ENCODE measurements at places on chromosomes 16 and 17.

DNA sequence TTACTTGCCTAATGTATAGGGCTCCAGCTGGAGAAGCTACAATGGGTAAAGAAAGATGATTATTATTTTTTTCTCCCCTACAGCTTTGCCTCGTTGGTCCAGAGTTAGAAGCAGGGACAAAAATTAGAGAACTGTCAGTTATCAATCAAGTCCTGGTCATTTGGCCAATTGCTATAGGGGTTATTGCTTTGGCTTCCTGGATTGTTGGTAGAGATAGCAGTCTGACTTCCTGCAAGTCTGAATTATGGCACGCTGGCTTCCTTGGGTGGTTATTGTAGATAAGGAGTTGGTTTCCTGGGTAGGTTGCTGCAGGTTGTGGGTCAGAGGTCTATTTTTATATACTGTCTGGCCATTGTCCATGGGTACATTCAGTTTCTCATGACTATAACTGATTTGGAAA is 84.7 kb upstream of the ELAC2 start:
- DNase-seq, result no peak

- no peak for DNase-seq
Observed at GRCh38 chr17:10477701-10478100, 8.3 kb upstream of the MYH4 start.

- peak; percentile 80 for DNase-seq
Observed at GRCh38 chr16:85416228-85417109, 196.7 kb upstream of the GSE1 start.

DNA sequence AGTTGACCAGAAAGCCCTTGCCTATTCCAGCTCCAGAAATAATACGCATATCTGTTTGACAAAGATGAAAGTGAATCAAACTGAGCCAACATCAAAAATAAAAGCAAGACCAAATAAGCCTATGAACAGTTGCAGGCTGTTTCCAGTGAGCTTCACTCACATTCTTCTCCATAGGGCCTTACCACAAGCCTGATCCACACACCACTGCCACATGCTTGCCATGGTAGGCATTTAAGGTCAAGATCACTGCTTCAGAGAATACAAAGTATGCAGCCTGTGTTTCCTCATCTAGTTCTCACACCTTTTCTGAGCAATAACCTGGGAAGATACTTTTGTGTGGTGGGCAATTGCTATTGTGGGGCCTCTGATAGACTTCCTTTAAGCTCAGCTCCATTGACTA is 1060.2 kb downstream of the CDH11 start:
- DNase-seq, result no peak

DNA sequence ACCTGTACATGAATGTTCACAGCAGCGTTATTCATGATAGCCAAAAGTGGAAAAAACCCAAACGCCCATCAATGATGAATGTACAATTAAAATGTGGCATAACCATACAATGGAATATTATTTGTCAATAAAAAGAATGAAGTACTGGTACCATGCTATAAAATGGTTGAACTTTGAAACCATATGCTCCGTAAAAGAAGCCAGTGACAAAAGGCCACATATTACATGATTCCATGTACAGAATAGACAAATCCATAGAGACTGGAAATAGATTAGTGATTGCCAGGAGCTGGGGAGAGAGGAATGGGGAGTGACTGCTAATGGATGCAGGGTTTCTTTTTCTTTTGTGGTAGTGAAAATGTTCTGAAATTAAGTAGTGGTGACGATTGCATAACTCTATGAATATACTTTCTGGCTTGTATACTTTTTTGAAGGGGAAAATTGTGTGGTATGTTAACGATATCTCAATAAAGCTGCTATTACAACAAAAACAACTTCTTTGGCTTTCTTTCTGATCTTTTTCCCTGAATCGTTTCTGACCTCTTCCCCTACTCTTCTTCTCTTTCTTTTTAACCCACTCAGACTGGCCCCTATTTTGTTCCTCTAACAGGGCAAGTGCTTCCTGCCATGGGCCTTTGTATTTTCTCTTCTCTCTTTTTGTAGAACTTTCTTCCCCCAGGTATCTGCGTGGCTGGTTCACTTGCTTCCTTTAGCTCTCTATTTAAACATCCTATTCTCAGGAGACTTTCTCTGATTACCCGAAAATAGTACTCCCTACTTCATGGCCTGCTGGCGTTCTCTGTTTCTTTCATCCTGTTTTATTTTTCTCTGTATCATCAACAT is 67.9 kb downstream of the FTO start:
- no peak for DNase-seq

DNA sequence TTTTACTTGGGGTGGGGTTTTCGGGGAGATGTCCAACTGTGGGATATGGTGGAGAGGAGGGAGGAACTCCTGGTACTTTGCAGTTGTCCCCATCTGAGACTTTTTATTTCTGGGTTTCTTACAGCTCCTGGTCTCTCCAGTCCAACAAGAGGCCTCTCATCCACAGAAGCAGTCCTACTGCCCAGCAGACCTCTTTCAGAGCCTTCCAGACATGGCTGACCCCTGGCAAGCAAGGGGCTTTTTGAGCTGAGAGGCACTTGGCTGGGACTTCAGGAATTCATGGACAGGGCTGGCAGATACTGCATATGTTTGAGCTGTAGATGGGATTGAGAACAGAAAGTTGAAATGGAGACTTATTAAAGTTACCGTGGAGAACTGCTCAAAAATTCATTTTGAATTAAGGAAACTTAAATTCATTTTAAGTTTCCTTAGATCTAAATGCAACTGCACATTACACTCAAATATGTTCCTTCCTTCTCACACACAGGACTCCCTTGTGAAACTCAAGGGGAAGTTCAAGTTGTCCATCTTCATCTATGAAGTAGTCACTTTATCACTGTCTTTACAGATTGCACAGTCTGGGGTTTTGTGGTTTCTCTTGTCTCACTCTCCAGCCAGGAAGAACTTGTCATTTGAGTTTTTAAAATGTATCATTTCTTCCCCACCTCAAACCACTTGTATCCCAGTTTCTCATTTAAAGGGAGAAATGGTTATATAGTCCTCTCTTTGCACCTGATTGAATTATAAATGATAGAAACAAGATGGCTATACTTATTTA is 1.1 kb downstream of the LASP1NB start:
- no peak for DNase-seq

DNA sequence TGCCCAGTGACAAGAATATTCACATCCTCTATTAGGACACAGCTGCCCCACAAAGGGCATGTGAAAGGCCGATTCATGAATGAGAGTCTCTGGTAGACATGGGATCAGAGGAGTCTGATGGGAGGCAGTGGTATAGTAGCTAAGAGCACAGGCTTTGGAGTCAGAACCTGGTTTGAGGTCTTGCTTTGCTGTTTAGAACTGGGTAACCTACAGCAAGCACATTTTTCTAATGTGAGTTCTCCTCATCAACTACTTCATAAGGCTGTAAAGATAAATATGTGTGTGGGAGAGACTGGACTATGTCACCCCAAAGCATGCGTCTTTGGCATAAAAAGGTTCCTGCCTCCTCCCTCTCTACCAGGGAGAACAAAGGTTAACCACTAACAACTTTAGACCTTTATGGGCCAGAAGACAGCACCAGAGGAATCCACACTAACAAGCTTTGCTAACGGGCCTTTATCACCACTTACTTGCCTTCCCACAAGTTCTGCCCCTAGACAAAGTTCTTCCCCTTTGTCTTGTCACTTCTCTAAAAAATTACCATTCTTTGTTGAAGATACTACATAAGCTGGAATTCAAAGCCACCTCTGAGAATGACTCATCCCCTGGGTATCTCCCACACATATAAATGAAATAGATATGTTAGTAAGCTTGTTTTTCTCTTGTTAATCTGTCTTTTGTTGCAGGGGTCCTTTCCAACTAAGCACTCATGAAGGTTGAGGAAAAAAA is 21.1 kb downstream of the CDR2 start:
- DNase-seq, result peak; percentile 39

- DNase-seq, result no peak
Observed at GRCh38 chr17:50174444-50174843, 8.6 kb downstream of the SGCA start.

DNA sequence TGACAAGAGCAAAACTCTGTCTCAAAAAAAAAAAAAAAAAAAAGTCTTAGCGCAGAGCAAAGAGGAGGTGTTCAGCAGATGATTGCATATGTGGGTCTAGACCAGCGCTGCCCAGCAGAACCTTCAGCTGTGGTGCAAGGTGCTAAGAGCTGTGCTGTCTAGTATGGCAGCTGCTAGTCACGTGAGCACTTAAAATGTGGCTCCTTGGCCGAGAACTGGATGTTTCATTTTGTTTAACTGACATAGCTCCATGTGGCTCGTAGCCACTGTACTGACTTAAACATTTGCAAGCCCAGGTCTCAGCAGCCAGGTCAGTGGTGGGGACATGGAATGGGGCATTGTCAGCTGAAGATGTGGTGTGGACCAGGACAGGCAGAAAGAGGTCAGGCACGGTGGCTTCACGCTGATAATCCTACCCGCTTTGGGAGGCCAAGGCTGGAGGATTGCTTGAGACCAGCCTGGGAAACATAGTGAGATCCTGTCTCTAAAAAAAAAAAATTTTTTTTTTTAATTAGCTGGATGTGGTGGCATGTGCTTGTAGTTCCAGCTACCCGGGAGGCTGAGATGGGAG is 9.2 kb downstream of the C1QTNF1 start:
- no peak for DNase-seq

- no peak for DNase-seq
Observed at GRCh38 chr17:82328141-82328993, 5.2 kb downstream of the SECTM1 start.

GRCh38 chr16:10181196-10182162 is 749 bp downstream of the GRIN2A start:
- peak; percentile 12 for DNase-seq

DNA sequence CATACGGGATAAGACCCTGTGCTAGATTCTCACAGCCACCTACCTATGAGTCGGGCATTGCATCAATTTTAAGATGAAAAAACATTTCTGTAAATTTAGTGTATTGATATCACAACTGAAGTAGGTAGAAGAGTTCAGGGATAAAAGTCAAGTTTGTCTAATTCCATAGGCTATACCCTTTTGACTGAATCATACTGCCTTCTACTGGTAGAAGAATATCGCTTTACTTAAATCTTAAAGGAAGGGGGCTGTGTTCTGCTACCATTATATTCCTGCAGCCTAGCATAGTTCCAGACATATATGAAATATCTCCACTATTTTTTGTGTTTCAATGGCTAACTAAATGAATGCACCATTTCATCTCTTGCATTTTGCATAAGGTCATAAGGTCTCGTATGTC is 1128.6 kb downstream of the CDH8 start:
- DNase-seq, result no peak

- no peak for DNase-seq
Observed at GRCh38 chr16:54446639-54447038, 160.1 kb upstream of the IRX3 start.

DNA sequence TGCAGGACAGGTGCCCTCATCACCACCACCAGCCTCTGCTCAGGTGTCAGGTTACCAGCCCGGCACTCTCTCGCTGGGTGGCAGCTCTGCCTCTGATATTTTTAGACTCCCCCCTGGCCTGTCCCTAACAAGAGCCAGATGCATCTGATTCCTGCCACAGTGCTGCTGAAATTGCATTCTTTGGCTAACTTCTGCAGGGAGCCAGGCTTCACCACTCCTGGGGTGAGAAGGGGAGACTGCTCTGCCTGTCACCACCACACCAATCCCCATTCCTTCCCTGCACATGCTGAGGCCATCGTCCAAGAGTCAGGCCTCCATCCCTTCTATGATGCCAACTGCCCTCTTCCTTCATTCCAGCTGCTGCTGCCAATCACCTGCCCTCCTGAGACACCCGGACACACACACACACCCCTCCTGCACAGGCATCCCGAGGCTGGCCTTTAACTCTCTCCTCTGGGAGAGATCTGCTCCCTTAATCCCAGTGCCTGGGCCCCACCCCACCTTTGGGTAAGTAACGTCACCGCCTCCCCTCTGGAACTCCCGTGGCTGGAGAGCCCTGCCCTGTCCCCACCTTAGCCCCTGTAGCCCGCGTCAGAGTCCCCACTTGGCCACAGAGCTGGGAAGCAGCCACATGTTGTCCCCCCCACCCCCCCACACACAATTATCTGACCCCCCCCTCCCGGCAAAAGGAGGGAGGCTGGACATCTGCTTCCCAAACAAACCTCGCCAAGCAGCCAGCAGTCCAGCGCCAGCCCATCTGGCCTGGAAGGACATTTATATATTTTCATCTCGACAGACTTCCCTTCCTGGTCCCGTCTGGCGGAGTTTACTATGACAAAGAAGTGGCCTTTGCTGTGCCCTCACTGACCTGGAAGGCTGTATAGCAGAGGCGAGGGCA is 2.8 kb downstream of the EMP2 start:
- DNase-seq, result no peak

DNA sequence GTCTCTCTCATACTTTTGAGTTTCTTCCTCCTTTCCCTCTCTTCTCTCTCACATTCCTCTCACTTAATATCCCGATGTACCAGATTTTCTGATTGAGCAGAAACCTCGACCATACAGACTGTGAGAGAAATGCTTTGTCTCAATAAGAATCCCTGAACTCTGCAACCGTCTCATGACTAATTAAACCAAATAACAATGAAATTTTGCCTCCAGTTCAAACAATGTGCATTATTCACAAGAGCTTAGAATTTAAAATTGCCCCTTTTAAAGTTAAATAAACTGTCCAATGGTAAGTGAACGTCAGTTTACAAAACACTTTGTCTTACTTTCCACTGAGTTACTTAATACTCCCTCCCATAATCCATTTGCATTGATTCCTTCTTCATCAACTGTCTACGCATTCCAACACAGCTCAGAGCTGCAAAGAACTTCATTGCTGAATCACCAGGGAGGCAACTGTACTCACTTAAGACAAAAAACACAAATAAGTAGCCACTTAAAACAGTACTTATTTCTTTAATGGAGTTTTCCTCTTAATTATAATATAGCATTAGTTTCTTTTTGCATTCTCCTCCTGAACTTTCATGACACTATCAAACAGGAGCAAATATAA is 4.9 kb downstream of the CDH11 start:
- DNase-seq, result no peak

- no peak for DNase-seq
Observed at GRCh38 chr17:63774969-63775265, 947 bp downstream of the DDX42 start.

DNA sequence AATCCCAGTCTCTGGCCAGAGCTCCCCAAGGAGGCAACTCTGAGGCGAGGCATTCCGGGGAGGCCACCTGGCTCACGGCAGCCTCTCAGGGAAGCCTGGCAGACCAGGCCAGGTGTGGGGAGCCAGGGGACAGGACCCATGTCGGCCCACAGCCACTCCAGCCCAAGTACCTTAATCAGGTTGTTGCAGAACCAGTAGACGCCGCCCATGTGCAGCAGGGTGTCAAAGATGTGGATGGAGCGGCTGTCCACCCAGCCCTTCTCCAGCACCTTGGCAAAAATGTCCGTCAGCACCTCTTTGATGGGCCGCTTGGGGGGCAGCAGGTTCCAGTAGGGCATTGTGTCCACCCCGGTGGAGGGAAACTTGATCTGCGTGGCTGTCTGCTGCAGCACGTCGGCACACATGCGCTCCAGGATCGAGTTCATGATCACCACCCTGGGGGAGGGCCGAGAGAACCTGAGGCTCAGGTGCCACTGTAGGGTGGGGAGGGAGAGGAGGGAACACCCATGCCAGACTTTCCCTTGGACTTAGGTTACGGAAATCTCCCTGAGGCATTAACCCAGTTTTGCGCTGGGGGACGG is 7.8 kb downstream of the CSF3 start:
- DNase-seq, result no peak
